ENCODE measurements at places on chromosomes 7 and 10.
A peak's percentile ranks its signal among the peaks of the same experiment; 100 is the strongest.

DNA sequence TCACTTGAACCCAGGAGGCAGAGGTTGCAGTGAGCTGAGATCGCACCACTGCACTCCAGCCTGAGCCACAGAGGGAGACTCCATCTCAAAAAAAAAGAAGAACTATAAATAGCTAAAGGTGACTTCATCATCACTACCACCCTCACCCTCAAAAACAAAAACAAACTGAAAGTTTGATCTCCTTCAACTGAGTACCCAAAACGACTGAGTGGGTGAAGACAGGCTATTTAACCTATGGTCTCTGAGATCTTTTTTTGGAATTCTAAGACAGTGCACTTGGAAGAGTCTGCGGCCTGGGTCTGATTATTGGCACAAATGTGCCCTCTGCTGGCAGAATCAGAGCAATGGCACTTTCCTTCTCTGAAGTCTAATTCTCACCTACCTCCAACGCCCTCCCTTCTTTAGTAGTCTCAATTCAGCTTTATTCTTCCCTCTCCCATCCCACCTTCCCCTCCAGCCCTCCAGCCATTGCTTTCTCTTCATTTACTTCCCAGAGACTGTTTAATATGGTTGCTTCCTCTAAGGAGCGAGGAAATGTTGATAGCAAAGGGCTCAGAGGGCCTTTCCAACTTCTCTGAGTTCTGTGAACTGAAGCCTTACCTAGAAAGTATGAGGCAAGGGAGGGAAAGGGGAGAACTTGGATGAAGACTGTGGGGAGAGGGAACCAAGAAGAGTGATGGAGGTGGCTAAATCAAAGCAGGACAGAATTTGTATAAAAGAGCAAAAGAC is 2.9 kb upstream of the MYOZ1 start:
- DNase-seq, result peak; percentile 22

- no peak for DNase-seq
Measured at GRCh38 chr10:101244321-101245050, 15.2 kb upstream of the LBX1 start.

- no peak for DNase-seq
Measured at GRCh38 chr10:51964630-51965029, 265.2 kb upstream of the CSTF2T start.

DNA sequence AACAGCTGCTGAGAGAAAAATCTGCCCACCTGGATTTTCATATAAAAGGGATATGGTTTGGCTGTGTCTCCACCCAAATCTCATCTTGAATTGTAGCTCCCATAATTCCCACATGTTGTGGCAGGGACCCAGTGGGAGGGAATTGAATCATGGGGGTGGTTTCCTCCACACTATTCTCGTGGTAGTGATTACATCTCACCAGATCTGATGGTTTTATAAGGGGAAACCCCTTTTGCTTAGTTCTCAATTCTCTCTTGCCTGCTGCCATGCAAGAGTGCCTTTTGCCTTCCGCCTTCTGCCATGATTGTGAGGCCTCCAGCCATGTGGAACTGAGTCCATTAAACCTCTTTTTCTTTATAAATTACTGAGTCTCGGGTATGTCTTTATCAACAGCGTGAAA is 20.8 kb upstream of the MKI67 start:
- no peak for DNase-seq

GRCh38 chr7:146902728-146903127 is 786.1 kb downstream of the CNTNAP2 start:
- DNase-seq, result no peak

- no peak for DNase-seq
Measured at GRCh38 chr7:143308632-143309031, 7.3 kb upstream of the CLCN1 start.

- no peak for DNase-seq
Measured at GRCh38 chr10:98367604-98368451, 47.2 kb downstream of the PYROXD2 start.

- no peak for DNase-seq
Measured at GRCh38 chr7:112414855-112415490, 35.3 kb upstream of the IFRD1 start.

DNA sequence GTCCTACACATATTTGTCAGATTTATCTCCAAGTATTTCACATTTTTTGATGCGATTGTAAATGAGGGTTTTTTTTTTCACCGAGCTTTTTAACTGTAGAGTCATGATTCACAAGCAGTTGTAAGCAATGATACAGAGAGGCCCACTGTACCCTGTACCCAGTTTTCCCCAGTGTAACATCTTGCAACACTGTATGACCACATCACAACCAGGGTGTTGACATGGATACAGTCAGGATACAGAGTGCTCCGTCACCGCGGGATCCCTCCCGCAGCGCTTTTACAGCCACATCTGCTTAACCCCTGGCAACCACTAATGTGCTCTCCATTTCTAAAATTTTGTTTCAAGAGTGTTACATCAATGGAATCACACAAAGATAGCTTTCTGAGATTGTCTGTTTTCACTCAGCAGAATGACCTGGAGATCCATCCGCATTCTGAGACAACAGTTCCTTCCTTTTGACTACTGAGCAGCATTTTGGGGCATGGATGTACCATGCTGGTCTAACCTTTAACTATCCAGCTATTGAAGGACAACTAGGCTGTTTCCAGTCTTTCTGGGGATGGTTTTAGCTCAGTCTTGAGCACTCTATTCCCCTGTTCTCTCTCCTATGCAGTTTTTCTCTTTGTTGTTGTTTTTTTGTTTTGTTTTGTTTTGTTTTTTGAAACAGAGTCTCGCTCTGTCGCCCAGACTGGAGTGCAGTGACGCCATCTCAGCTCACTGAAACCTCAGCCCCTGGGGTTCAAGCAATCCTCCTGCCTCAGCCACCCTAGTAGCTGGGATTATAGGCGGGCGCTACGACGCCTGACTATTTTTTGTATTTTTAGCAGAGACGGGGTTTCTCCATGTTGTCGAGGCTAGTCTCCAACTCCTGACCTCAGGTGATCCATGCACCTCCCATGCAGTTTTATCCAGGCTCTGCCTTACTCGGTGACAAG is 25.9 kb downstream of the GPRIN2 start:
- no peak for DNase-seq

GRCh38 chr10:17435187-17435586 is 19.2 kb downstream of the ST8SIA6 start:
- no peak for DNase-seq

DNA sequence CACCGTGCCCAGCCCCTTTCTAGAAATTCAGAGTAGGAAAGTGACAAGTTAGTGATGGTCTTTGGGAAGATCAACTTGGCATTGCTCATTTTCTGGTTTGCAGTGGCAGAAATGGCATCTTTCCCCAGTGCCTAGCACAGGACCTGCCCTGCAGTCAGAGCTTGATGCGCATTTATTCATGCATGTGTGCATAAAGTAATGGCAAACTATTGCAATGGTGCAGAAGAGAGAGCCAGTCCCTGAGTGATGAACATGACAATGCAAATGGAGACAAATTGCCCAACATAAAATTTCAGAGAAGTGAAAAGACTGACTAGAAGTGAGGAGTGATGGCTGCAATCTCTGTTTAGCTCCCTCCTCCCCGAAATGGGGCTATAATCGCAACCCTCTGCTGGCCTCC is 268.2 kb downstream of the CCSER2 start:
- DNase-seq, result no peak

DNA sequence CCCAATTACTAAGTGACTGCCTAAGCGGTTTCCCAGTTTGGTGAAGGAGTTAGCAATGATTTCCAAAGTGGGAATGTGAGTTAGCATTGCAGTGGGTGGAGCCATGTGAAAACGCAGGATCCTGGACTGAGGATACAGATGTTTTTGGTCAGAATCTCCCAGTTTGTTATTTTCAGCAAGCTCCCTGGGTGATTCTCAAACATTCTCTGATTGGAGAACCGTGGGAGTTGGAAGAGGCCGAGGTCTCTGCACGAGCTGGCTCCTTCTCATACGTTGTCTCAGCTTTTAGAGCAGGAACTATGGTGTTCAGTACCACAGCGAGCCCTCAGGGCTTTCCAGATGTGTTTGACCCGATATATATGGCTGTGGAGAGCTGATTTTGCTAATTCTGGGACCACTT is 396.5 kb upstream of the NPVF start:
- DNase-seq, result no peak

DNA sequence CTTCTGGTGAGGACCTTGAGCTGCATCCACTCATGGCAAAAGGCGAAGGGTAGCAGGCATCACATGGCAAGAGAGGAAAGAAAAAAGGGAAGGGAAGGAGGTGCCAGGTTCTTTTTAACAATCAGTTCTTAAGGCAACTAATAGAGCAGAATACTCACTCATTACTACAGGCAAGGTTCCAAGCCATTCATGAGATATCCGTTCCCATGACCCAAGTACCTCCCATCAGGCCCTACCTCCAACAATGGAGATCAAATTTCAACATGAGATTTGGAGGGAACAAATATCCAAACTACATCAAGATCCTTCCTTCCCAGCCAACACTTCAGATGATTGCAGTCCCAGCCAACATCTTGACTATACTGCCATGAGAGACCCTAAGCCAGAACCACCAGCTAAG is 38.9 kb upstream of the YAE1 start:
- no peak for DNase-seq

DNA sequence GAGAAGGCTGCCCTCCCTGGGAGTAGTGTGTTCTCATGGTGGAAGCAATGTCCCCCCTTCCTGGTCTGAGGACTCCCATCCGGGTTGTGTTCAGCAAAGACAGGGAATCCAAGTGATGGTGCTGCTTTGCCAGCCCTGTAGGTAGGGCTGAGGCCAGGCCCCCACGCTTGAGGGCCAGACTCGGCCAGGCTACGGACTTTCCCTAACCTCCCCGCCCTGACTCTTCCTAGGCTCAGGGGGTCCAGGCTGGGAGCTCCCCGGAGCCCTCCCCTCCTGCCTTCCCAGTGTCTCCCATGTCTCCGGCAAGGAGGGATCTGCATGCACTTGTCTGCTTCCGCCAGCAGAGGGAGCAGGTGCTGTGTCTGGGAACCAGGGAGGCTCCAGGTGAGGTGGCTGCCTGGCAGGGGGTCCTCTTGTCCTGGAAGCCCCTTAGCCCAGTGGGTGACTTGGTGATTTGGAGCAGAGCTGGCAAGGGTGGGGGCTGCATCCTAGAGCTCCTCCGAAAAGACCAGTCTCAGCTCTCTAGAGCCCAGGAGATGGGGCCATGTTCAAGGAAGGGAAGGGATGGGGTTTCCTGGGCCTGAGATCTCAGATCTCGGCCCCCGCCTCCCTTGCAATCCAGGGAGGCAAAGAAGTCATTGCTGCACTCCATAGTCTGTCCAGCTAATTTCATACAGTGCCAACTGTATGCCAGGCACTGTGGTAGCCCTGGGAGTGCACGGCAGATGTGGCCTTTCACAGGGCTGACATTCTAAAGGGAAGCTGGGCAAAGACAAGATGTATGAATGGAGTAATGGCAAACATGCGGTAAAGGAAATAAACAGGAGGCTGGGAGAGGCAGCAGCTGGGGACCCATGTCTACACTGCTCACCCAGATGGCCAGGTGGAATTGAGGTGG is 20.3 kb upstream of the SFRP5 start:
- DNase-seq, result peak; percentile 62

DNA sequence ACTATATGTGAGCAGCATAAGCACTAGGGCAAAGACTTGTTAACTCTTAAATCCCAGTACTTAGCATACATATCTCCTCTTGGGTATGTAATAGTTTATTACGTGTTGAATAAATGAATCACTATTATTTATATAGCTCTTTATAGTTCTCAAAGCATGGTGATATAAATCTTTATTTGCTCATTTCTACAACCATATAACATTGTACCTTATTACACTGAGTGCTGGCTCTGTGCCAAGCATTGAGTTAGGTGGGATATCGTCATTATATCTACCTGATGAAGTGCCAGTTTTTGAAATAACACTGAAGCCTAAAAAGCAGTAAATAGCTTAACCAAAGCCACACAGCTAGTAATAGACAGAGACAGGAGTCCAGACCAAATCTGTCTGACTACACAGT is 27.9 kb downstream of the AHR start:
- no peak for DNase-seq

- DNase-seq, result no peak
Measured at GRCh38 chr7:66627151-66627681, 1.5 kb upstream of the KCTD7 start.

DNA sequence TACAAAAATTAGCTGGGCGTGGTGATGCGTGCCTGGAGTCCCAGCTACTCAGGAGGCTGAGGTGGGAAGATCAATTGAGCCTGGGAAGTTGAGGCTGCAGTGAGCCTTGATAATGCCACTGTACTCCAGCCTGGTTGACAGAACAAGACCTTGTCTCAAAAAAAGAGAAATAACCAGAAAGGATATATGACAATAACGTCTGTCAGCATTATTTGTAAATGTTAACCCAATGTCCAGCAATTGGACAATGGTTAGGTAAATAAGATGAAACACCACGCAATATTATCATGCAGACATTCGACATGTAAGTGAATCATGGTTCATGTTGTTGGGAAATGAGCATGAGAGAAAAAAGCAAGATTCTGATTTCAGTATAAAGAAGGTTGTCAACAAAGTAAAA is 44.6 kb upstream of the SEPHS1 start:
- no peak for DNase-seq

- peak; percentile 4 for DNase-seq
Measured at GRCh38 chr7:101816595-101817470, 593 bp upstream of the CUX1 start.

GRCh38 chr7:2583798-2584580 is 25.2 kb downstream of the IQCE start:
- no peak for DNase-seq

DNA sequence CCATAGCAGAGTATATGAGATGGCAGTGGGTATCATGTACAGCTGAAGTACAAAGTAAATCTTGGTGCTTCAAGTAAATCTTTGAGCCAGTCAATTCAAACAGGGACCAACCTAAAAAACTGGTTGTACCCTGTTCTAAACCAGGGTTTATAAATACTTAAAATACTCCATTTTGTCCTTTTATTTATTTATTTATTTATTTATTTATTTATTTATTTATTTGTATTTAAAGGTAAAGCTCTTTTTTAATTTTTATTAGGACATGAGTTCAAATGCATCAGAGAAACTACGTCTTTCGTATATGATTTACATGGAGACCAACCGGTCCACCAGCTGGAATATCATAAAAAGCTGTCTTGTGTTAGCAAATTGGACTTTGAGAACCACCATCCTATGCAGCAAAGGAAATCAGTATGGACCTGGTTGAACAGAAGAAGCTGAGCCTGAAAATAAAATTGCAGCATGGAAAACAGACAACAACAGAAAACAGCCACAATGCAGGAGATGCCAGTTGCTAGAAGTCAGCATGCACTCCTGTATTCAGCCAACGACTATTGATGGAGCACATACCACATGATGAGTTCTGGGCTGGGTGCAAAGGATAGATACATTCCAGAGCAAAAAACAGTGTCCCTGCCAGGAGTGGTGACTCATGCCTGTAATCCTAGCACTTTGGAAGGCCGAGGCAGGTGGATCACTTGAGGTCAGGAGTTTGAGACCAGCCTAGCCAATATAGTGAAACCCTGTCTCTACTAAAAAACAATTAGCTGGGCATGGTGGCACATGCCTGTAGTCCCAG is 60.0 kb downstream of the PLXNA4 start:
- DNase-seq, result no peak
